ENCODE measurements at places on chromosomes 1 and 21.

DNA sequence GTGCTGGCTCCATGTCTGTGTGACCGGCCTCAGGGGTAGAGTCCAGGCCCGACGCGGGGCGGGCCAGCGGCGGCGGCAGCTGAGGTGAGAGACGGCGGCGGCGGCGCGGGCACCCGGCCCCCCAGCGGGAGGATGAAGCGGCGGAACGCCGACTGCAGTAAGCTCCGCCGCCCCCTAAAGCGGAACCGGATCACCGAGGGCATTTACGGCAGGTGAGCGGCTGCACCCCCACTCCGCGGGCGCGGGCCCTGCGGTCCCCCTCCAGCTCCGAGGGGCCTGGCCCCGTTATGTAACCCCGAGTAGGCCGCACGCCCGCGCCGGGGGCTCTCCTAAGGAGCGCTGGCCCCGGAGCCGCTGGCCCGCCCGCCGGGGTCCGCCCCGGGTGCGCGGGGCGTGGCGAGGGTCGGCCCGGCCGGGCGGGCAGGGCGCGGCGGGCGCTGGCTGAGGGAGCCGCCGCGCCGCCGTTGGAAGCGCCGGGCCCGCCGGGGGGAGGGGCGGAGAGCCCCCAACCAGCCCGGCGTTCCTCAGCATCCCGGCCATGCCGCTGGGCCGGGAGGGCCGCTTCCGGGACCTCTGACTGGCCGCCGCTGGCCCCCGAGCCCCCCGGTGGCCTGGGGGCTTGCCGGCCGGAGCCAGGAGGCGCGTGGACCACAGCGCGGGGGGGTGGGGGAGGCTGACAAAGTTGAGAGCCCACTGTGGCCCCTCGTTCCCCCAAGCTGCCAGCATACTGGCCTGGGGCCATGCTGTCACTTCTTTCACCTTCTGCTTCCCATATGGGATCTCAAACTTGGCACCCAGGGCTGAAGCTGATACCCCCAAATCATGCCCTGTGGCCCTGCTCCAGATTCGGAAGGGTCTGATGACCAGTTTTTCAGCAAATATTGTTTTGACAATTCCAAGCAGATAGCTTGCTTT lies 527 bp downstream of the MACO1 start:
- no peak for DNase-seq

GRCh38 chr1:155761736-155762405 lies 73.0 kb downstream of the DAP3 start:
- no peak for DNase-seq

GRCh38 chr1:56194701-56195300 lies 384.6 kb downstream of the PLPP3 start:
- DNase-seq: no peak

GRCh38 chr1:77948841-77949424 lies 29.9 kb downstream of the FUBP1 start:
- DNase-seq: no peak
